ENCODE measurements at places on chromosomes 2 and 18.

- no peak for DNase-seq
Measured at GRCh38 chr18:40962784-40963183, 992.2 kb upstream of the PIK3C3 start.

GRCh38 chr2:3620834-3621233, 25.9 kb downstream of the COLEC11 start:
- DNase-seq, result no peak

GRCh38 chr2:163682695-163683094, 53.1 kb downstream of the FIGN start:
- DNase-seq, result no peak

- no peak for DNase-seq
Measured at GRCh38 chr18:52567360-52567759, 227.4 kb downstream of the DCC start.

DNA sequence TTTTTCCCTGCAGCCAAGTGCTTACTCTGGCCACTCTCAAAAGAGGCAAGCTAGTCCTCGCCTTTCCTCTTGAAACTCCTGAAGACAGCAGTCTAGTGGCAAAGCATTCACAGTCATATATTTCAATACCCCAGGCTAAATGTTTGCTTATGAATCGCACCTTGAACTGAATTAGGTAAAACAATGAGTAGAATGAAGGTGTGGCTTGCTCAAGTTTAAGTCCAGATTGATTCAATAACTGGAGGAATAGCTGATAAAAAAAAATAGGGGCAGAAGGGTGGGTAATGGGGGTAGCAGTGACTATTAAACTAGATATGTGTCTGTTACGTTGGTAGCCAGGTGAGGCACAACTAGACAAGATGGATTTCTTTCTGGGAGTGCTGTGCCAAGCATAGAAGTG, 88.2 kb upstream of the EPB41L3 start:
- no peak for DNase-seq

GRCh38 chr2:115738111-115738510, 1295.7 kb downstream of the DPP10 start:
- DNase-seq, result no peak

DNA sequence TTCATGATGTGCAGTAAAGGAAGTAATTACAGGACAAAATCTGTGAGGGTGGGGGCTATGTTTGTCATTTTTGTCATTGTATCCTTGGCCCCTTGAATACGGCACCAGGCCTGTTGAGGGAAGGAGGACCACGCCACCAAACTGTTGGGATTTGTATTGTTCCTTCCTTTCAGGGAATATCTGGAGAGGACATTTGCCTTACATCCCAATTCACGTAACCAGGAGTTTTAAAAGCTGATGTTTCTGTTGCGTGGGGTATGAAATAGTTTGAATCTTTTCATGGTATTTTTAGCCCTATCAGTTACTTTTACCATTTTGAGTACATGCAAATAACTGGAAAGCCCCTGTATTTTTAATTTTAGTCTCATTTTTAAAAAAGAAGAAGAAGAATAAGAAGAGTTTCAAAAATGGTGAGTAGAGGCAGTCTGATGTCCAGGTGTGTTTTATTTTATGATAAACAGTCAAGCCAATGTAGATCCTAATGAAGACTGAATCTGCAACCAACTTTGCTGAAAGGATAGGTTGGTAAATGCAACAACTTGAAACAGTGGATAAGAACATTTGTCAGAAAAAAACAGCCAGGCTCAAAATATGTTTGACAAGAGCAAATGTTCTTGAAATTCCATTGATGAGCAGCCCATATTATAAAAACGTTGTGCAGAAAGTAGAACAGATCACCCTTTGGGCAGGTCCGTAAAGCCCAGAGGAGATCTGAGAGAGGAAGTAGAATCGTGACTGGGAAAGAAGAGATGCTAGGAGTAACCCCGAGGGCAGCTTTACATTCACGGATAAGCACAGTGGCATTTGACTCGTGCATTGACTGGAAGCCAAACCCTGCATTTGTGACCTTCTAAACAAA, 54.5 kb downstream of the RASGRP3 start:
- no peak for DNase-seq

- peak; percentile 66 for DNase-seq
Measured at GRCh38 chr18:23871410-23871809, 143.1 kb upstream of the TTC39C start.

GRCh38 chr18:67276638-67277037, 239.9 kb downstream of the DSEL start:
- DNase-seq, result no peak

DNA sequence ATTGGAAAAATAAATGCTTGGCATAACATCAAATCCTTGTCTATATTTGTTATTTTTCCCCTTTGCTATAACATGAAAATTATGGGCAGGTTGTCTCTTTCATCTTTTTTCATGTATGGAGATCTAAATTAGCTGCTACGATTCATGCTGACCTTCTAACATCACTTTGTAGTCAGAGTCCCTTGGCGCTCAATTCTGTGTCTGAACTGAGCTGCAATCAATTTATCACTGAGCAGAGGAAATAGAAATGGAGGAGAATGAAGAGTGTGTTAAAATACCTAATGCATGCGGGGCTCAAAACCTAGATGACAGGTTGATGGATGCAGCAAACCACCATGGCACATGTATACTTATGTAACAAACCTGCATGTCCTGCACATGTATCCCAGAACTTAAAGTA, 168.9 kb downstream of the CDH7 start:
- no peak for DNase-seq

- no peak for DNase-seq
Measured at GRCh38 chr18:63890237-63890949, 2.9 kb downstream of the SERPINB2 start.

GRCh38 chr2:168633895-168634294, 168.5 kb upstream of the NOSTRIN start:
- DNase-seq, result no peak

- DNase-seq, result no peak
Measured at GRCh38 chr2:134366359-134366758, 112.5 kb downstream of the MGAT5 start.

- no peak for DNase-seq
Measured at GRCh38 chr2:37390777-37391176, 46.3 kb downstream of the QPCT start.

- DNase-seq, result no peak
Measured at GRCh38 chr2:125572660-125573059, 1083.3 kb upstream of the GYPC start.

- DNase-seq, result no peak
Measured at GRCh38 chr2:194252127-194252526, 1404.9 kb upstream of the SLC39A10 start.

- no peak for DNase-seq
Measured at GRCh38 chr2:171858397-171858958, 35.6 kb downstream of the SLC25A12 start.

DNA sequence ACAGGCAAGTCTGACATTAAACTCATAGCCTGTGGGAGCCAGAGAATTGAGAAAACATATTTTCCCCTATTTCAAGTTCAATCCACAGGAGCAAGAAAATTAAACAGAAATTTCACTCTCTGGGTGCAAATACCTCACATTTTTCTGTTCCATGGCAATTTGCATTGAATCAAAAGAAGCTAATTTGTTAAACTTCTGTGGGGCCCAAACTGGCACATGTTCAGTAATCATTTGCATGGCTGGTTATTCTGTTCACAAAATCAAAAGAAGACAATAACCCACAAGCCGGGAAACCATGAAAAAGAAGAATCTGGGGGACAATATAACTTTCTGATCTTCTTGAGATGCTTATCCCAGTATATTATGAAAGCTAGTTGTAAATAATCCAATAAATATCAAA, 363.1 kb downstream of the LRP1B start:
- no peak for DNase-seq

- no peak for DNase-seq
Measured at GRCh38 chr2:203918839-203919238, 17.7 kb upstream of the ICOS start.

DNA sequence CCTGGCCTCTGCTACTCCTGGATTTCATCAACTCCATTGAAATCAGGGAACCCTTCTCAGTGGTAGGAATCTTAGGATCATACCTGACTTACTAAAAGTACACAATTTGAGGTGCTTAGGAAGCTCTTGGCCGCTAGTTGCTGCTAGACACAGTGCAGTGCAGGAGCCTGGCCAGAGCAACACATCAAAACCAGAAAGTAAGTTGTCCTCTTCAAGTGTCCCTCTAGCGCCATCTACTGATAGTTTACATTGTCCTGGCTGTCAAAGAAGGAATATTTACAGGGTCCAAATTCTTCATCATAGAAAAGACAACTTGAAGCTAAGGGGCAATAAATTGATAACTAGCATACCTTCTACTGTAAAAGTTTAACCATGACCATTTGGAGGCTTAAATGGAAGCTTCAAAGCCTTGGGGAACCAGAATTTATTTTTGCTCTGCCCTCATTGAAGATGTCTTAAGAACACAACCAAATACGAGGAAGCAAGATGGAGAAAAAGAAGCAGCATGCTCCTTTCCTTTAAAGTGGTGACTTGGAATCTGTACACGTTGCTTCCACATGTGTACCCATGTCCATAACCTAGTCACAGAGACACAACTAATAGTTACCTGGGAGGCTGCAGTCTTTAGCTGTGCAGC, 889.1 kb upstream of the GCFC2 start:
- DNase-seq, result no peak

- no peak for DNase-seq
Measured at GRCh38 chr2:88027697-88028389, 11.5 kb upstream of the RNU2-63P start.

DNA sequence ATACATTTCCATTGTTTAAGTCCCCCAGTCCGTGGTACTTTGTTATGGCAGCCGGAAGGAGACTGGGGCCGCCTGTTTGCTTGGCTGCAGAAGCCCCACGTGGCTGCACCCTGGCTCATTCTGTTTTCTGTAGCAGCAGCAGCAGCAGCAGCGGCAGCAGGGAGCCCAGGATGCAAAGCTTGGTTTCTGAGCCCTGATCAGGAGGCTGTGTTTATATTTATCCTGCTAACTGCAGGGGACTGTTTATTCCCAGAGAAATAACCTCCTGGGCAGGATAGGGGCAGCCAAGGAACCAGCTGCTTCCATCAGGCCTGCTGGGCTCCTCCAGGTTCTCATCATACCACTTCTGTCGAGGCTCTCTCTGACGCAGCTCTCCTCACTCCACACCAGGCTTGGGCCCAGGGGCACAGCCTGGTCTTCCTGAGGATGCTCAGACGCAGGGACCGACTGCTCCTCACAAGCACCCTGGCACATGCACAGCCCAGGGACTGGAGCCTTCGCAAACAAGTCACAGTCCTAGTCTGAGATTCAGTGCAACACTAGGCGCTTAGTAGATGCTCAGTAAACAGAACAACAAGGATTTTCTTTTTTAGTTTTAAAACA, 139.0 kb downstream of the MSH2 start:
- DNase-seq, result no peak

GRCh38 chr2:133633881-133634409, 65.7 kb upstream of the NCKAP5 start:
- DNase-seq, result no peak

DNA sequence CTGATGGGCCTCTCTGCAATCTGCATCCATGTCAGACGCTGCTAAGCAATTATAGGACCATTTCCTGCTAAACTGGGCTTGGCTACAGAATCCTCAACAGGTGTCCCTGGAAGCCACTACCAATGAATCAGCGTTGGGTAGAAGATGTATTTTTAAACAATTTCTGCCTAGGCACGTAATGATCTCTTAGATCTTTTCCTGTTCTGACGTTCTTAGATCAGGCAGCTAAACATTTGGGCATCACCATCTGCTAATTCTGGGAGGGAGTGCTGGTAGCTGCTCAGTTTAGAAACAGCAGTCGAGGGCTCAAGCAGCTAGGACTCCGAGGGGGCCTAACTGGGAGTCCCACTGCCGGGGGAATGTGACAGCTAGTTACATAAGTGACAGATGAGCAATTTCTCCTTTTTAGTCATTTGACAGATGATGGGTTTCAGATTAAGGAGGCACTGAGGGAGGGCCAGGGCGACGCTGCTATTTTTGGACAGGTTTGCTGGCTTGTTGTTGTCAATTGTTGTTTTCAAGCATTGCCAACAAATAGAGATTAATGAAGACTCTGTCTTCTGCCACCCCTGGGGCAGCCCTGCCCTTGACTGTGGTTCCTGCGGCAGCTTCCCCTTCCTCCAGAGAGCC, 92.7 kb downstream of the MRO start:
- no peak for DNase-seq

- no peak for DNase-seq
Measured at GRCh38 chr2:28600181-28600580, 104.3 kb downstream of the PLB1 start.
